ENCODE measurements at places on chromosomes 5 and 9.

DNA sequence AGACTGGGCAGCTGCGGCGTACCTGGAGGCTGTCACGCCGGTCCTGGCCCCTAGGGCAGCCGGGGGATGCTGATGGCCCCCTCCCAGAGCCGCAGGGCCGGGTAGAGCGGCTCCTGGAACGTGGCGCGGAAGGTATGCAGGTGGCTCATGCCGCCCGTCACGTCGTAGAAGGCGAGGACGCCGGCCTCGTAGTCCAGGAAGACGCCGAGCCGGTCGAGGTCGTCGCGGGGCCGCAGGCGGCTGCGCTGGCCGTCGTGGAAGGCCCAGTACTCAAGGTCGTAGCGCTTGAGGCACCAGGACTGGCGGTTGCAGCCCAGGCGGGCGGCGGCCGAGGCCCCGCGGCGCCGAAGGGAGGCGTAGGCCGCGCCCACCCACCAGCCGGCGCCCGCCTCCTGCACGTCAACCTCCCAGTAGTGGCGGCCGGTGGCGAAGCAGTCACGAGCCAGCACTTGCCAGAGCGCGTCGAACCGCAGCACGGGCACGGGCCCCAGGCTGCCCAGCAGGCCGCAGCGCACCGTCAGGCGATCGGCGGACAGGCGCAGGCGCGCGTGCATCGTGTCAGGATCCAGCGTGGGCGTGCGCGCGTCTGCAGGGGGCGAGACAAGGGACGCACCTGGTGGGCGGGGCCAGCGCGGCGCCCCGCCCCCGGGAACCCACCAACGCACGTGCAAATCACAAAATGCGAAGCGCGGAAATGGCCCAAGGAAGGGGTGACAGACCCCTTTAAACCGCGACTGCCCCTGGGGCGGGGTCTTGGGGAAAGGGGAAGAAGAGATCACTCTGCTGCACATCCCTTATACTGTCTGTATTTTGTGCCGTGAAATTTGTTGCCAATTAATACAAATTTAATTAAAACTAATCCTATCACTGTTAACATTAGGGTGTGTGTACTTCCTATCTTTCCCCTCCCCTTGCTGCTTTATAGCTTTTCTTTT, 31.2 kb downstream of the NANS start:
- no peak for DNase-seq

DNA sequence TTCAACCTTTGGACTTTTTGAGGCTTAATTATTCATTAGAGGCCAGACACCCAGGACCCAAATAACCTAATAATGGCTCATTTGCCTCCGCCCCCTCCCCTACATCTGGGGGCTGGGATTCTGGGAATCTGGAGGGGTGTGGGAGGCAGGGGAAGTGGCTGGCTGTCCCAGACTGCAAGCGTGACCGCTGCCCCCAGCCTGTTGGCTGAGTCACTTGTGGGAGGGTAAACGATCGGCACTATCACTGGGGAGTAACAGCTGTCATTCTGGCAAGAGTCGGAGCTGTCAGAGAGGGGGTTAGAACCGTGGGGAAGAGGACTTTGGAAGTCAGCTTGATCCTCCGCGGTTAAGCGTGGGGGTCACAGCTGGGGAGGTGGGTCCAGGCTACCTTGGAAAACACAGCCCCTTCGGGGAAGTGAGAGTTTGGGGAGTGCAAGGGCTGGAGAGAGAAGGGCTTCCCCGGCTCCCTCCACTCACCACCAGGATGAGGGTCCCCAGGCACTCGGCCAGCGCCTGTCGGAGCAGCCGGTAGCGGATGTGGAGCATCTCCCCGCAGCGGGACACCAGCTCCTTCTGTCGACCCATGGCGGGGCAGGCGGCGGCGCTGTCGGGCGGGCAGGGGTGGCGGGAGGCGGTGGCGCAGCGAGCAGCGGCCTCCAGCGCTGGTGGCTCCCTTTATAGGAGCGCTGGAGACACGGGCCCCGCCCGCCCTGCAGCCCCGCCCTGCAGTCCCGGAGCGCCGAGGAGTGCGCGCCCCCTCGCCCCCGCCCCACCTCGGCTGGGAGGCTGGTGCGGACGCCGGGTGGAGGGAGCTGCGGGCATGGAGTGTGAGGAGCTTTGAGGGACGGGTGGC, at the start of gene AQP3:
Gene AQP3, minus strand, starts transcription at position 648 of the 853 bp plus-strand sequence. Its CDS starts 63 bp downstream, at position 585.
- peak; percentile 69 for DNase-seq

GRCh38 chr9:106286249-106286648, 576.7 kb upstream of the ZNF462 start:
- no peak for DNase-seq

- no peak for DNase-seq
Measured at GRCh38 chr9:105333076-105333475, 88.6 kb downstream of the SLC44A1 start.

- no peak for DNase-seq
Measured at GRCh38 chr5:92713335-92713743, 867.7 kb downstream of the NR2F1-AS1 start.

- DNase-seq: no peak
Measured at GRCh38 chr9:13726746-13727145, 447.3 kb upstream of the MPDZ start.

DNA sequence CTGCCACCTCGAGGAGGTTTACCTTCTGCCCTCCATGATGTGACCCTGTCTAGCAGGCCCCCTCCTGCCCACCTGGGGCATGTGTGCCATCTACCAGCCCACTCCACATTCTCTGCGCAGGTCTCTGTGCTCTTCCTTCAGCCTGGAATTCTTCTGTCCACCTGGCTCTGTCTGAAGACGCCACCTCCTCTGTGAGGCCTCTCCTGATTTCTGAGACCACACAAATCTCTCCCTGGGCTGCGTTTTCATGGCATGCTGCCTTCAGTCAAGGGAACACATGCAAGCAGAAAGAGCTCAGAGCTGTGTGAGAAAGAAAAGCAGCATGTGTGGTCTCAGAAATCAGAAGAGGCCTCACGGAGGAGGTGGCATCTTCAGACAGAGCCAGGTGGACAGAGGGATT, 22.1 kb downstream of the FOXE1 start:
- DNase-seq: no peak

DNA sequence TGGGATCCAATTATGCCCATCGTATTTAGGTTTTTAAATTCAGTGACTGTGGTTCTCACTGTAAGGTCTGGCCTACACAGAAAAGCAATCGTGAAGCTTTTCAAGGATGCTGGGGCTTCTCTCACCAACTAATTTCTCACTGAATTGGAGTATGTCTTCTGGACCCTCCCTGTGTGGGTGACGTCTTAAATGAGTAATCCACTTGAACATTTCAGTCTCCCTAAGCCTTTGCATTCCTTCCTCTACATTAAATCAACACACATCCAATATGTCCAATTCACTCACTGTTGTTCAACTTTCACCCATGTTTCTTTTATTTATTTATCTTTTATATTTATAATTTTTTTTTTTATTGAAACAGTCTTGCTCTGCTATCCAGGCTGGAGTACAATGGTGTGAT, 12.5 kb upstream of the BTF3 start:
- DNase-seq: no peak

DNA sequence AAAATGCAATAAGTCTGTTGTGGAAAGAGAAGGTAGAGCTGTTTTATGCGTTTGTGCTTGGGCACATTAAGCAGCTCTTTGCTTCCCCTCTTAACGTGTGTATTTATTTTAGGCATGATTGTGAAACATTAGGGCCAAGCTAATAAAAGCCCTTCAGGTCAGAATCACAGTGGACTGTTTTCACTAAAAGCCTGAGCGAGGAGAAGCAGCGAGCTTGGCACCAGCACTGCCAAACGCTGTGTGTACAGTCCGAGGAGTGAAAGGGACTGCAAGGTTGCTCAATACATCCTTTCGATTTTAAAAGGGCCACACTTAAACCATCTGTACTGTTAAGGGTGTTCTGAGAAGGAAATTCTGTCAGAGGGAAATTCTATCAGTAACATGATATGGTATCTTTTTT, 107.2 kb upstream of the CKMT2 start:
- no peak for DNase-seq

GRCh38 chr9:16278326-16278999, 592.0 kb downstream of the BNC2 start:
- no peak for DNase-seq

- DNase-seq: peak; percentile 60
Measured at GRCh38 chr9:133130685-133131244, 9.7 kb upstream of the RALGDS start.

GRCh38 chr9:35852876-35853865, 17.0 kb downstream of the OR13J1 start:
- no peak for DNase-seq

- no peak for DNase-seq
Measured at GRCh38 chr5:136190904-136191303, 2.1 kb downstream of the SMIM32 start.

DNA sequence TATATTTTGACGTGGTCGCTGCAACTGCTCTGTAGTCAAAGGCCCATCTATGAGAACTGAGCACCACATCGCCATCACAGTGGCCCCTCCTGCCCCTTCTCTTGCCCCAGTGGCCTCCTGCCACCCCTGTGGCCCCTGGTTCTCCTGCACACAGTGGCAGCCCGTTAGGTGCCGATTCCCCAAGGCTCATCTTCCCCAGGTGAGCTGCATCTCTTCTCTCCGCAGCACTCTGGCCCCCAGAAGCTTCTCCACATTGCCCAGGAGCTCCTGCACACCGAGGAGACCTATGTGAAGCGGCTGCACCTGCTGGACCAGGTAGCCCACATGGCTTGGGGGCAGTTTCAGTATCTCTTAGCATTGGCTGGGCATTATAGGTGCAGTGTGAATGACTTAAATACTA, 55.4 kb downstream of the FGD3 start:
- DNase-seq: peak; percentile 12
